Left lung (tissue), 14 donors: ENCODE measurements at places on chromosomes 1 and 21. TPM values are rescaled to one million over a fixed set of nuclear protein-coding genes. Genes with fewer than 3 reads are reported as not detected.

The KCNK2 gene
- 0.14 TPM for polyA plus RNA-seq

The CENPL gene
- 19.0 TPM for polyA plus RNA-seq

The LRRC8B gene
- 10.4 TPM for polyA plus RNA-seq

The GUCA2A gene
- 0.35 TPM for polyA plus RNA-seq

The APP gene
- 580 TPM for polyA plus RNA-seq

The S100A12 gene
- 6.9 TPM for polyA plus RNA-seq

The CBS gene
- 8.4 TPM for polyA plus RNA-seq

The RGS4 gene
- 1.6 TPM for polyA plus RNA-seq

The TEDDM1 gene
- polyA plus RNA-seq = 0.14 TPM

The SHISAL2A gene
- polyA plus RNA-seq = 0.70 TPM

The FCAMR gene
- polyA plus RNA-seq = not detected

- no peak for DNase-seq
Observed at GRCh38 chr1:61636814-61637213, 88.1 kb downstream of the TM2D1 start.

- DNase-seq = no peak
Observed at GRCh38 chr1:197333041-197333440, 65.0 kb downstream of the CRB1 start.

DNA sequence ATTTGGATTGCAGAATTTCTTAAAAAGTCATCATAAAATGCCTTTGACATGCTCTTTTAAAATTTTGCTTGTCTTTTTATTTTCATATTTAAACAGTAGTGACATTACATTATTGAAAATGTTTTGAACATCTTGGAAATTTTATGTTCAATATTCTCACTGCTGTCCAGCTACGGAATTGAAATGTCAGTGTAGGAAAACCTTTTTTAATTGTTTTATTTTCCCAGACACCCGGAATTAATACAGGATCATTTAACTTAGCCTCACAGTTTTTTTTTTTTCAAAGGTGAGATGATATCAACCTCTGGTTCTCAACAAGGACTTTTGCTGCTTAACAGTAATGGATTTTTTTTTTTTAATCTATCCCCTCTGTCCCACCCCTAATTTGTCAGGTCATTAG lies 4.1 kb downstream of the RBM15 start:
- DNase-seq = no peak

- no peak for DNase-seq
Observed at GRCh38 chr1:204445860-204446412, 34.3 kb upstream of the PPP1R15B start.

GRCh38 chr1:56541408-56541807 lies 38.0 kb downstream of the PLPP3 start:
- no peak for DNase-seq

GRCh38 chr1:112110031-112110430 lies 120.6 kb upstream of the KCND3 start:
- no peak for DNase-seq

DNA sequence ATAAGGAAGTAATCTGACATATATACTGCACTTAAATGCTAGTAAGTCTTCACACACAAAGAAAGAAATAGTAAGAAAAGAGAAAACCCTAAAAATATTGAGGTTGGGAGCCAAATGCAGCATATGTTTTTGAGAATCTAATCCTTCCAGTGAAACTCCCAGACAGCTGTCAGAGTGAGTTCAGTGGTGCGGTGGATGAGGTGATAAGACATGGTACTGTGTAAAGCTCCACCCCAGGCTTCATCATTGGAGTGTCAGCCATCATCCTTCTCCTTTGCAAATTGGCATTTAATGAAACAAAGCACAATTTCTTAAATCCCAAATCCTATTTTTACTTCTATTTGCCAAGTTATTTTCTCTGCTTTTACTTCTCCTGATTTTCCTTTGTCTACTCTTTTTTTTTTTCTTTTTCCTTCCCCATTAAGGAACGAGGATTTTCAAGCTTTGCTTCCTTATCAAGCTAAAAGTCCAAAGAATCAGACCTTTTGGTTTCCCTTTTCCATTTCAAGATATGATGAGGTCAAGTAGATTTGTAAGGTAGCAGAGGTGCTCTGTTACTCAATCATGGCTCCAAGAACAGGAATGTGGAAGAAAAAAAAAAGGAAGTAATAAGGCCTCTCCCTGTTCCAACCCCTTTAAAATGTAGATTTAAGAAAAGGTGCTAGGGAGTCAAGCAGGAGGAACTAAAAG lies 343.3 kb downstream of the SETD4 start:
- DNase-seq = no peak

DNA sequence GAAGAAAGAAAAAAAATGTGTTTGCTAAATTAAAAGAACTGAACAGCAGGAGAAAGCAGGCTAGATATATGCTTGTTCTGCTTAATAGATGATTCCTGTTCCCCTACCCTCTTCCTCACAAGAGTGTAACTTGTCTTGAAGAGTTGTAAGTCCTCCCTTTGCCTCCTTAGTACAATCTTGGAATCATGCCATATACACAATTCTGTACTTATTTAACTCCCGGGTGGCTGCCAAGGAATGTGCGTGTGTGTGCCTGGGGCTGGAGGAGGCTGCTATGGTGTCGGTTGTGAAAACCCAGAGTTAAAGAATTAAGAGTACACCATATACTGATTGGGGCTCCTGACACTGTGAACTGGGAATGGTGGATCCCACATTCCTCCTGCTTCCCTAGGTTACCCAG lies 194.2 kb downstream of the SIPA1L2 start:
- DNase-seq = no peak

GRCh38 chr1:81998165-81998564 lies 197.4 kb downstream of the ADGRL2 start:
- no peak for DNase-seq

DNA sequence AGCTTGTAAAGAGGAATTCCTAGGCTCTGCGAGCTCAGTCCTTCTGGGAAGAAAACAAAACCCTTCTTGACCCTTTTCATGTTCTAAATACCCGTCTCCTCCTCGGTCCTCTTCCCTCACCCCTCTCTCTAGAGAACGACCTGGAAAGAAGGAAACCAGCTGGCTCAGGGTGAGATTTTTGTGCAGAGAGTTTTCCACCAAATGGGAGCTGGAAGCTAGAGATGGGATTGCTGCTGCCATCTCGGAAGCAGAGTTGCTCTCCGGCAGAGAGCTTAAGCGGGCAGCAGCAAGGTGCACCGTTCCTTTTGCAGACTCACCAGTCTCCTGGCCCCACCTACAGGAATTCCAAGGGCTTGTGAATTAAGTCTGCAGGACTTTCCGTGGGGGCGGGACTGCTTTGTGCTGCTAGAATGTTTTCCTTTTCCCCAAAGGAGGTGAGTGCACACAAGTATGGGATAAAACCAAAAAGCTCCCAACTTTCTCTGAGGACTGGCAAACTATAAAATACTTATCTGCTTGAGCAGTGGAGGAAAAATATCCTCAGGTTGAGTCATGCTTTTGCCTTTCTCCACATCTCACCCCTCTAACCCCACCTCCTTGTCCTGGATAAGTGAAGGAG lies 29.1 kb upstream of the KIAA0040 start:
- no peak for DNase-seq

GRCh38 chr1:56904663-56905397 lies 50.2 kb downstream of the C8A start:
- no peak for DNase-seq

DNA sequence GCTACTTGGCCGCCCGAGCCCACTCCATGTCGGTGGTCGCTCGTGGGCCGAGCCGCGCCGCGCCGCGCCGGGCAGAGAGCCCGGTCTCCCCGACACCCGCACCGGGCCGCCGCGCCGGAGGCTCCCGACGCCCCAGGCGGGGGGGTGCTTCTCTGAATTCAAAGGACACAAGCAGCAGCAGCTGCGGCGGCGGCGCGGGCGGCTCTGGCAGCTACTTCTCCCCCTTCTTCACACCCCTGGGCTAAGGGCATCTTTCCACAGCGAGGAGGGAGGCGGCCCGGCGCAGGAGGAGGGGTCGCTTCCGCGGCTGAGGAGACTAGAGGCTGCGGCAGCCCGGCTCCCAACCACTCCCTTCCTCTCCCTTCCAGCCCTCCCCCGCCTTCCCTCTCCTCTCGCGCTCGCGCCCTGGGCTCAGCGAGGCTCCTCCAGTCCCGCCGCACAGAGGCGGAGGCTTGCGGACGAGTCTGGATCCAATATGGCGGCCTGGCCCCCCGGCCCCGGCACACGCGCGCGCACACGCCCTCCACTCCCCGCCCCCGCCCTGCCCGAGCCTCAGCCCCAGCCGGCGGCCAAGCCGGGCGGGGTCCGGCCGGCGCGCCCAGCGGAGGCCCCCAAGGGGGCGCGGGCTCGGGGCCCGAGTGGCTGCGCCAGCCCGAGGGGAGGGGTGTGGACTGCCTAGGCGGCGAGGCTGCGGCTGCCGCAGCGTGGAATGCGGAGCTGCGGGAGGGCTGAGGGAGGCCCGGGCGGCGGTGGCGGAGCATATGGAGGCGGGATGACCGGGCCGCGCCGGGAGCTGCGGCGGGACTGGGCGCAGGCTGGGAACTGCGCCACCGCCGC lies at the start of gene CDC42BPA:
Gene CDC42BPA (minus strand): TSS at position 477 of the 837 bp plus-strand sequence. CDS start 1,310 bp downstream, outside the sequence.
- DNase-seq = peak; percentile 87

DNA sequence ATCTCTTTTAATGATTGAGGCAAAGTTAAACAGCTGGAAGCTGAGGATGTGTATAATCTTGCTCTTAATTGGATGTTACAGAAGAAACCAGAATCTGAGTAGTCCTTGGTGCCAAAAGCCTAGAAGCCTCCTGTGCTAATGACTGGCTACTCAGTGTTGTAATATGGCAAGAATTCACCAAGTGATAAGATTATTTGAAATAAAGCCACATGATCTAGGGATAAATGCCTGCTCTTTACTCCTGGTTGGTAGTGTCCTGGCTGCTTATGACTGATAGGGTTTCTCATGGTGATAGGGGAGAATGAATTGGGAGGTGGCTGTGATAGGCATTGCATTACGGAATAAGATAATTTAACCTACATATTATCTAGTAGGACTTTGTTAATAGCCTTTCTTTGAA lies 13.6 kb upstream of the MAB21L3 start:
- DNase-seq = no peak

DNA sequence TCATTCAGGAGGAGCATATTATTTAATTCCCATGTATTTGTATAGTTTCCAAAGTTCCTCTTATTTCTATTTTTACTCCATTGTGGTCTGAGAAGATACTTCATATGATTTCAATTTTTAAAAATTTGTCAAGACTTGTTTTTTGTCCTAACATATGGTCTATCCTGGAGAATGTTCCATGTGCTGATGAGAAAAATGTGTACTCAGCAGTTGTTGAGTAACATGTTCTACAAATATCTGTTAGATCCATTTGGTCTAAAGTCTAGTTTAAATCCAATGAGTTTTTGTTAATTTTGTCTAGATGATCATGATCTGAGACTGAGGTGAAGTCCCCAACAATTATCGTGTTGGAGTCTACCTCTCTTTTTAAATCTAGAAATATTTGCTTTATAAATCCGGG lies 14.5 kb downstream of the PSMG1 start:
- DNase-seq = no peak

DNA sequence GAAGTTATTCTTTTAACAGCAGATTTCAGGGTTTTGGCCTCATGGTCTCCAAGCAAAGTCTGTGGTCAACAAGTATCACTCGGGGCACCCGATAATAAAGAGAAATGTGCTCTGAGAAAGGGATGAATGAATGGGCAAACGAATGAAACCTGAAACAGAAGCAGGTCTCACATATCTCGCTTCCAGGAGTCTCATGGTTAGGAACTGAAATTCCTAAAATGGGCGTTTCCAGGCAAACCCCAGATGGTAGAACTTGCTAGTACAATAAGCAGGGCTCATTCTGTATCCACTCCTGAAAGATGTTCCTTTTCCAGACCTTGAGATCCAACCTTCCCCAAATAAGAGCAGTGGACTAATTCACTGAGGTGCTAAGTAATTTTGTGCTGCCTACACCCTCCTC lies 87.2 kb downstream of the LAMC2 start:
- no peak for DNase-seq

GRCh38 chr1:79524126-79524525 lies 517.6 kb upstream of the ADGRL4 start:
- no peak for DNase-seq

- DNase-seq = peak; percentile 47
Observed at GRCh38 chr1:147669469-147670318, 630 bp downstream of the ACP6 start.

GRCh38 chr1:115166531-115167091 lies 77.3 kb upstream of the TSPAN2 start:
- no peak for DNase-seq

- DNase-seq = no peak
Observed at GRCh38 chr1:10721381-10722321, 74.8 kb downstream of the CASZ1 start.

DNA sequence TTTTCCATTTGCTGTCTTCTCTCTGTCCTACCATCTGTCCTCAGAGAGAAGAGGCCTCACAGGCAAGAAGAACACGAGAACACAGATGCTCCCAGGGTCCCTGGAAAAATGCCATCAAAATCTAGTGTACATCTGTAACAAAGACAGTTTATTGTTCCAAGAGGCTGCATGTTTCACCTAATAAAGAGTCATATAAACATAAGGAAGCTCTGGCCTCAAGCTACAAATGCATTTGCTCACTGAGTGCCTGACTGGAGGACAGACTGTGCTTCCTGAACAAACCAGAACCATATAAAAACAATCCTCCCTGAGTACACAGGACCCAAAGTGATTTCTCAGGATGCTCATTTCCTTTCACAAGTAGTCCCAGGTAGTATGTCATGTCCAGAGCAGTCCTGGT lies 76.3 kb upstream of the SLC44A3 start:
- DNase-seq = no peak

- no peak for DNase-seq
Observed at GRCh38 chr1:47172782-47173181, 17.1 kb downstream of the PDZK1IP1 start.

GRCh38 chr21:42923553-42924432 lies 1.6 kb downstream of the ERVH48-1 start:
- DNase-seq = no peak
